ENCODE measurements at places on chromosomes 5 and 9.

DNA sequence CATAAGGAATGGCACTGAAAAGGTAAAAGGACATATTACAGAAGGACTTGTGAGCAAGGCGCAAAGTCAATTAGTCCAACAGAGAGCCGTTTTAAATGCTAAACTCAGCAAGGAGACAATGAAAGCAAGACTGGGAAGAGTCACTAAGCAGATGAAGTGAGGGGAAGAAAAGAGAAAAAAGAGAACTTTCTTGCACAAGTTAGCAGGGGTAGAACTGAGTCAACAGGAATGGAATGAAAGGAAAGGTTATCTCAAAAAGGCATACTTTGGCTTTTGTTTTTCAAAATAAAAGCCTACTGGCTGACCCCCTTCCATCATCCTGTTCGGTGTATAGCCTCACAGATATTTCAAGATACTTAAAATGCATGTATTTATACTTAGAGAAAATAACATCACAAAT is 75.0 kb downstream of the NR6A1 start:
- no peak for DNase-seq

DNA sequence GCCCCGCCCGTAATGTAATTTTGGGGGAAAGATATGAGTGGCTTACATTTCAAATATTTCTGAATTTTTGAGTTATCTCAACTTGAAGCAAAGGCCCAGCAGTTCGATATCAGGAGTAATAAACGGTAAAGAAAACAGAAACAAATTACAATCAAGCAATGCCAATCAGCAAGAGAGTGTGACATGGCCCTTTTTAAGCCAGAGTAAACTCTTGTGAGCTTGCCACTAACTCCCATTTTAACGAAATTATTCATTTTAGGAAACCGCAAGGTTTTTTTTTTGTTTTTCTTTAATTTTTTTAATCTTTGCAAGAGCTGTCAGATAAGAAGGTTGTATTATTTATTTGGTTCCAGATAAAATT is 17.6 kb upstream of the CDK7 start:
- no peak for DNase-seq

DNA sequence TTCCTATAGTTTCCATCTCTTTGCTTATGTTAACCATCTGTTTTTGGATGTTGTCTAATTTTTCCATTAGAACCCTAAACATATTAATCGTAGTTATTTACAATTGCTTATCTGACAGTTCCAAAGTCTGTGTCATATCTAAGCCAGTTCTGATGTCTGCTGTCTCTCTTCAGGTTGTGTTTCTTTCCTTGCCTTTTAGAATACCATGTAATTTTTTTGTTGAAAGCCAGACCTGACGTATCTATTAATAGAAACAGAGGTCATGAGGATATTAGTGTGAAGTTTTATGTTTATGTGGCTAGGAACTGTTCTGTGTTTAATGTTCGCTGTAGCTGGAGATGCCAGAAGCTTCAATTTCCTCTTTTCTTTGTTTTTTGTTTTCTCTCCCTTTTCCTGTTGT is 52.2 kb downstream of the ZNF618 start:
- DNase-seq, result no peak

- no peak for DNase-seq
These were observed 170.5 kb upstream of the SMIM23 start for GRCh38 chr5:171614971-171615653.

GRCh38 chr5:143562935-143563334 is 159.4 kb upstream of the NR3C1 start:
- DNase-seq, result no peak

- DNase-seq, result no peak
These were observed 212.9 kb downstream of the ARRDC3 start for GRCh38 chr5:91170266-91170665.

GRCh38 chr5:163534492-163535094 is 29.2 kb downstream of the MAT2B start:
- DNase-seq, result no peak

GRCh38 chr9:38020151-38021076 is 48.6 kb downstream of the SHB start:
- no peak for DNase-seq

DNA sequence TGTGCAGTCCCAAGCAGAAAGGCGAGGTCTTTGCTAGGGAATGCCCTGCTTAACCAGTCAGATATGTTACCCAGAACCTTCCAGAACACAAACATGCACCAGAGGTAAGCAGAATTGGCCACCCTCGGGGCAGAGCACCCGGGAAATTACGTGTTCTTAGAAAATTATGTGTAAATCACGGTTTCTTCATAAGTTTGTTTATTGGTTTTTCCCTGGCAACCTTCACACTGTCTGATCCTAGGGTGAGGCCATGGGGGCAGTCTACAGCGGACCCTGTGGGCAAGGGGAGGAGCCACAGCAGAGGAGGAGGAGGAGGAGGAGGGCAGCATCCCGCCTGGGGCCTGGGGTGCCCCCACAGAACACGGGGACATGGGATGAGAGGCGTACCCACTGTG is 31.4 kb downstream of the RXRA start:
- DNase-seq, result no peak

- DNase-seq, result no peak
These were observed 9.3 kb upstream of the WWC1 start for GRCh38 chr5:168282120-168282519.

DNA sequence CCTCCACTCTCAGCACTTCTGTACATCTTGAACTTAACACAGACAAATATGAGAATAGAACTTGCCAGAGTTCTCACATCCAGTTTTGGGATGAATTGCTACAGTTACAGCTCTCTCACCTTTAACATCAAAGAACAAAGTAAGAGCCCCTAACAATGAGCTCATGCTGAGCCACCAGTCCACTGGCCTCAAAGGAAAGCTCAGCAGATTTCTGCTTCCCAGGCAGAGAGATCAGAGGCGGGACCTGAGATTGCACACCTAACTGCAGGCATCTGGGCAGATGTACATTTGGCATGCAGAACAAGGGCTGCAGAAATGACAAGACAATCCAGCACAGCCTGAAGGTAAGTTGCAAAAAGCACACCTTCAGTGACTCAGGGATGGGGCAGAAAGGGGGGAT is 300.9 kb downstream of the MRPS30 start:
- no peak for DNase-seq

DNA sequence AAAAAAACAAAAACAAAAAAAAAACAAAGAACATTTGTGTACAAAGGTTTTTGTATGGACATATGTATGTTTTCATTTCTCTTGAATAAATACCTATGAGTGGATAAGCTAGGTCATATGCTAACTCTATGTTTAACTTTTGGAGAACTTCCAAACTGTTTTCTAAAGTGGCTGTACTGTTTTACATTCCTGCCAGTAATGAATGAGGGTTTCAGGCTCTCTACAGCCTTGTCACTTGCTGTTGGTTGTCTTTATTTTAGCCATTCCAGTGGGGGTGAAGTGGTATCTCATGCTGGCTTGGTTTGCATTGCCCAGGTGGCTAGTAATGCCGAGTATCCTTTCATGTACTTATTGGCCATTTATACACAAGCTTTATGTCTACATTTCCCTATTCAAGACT is 9.1 kb upstream of the TRIO start:
- no peak for DNase-seq

GRCh38 chr5:16693879-16694278 is 77.1 kb upstream of the RETREG1 start:
- DNase-seq, result no peak

- no peak for DNase-seq
These were observed 694.5 kb downstream of the TLE1 start for GRCh38 chr9:80994892-80995291.

DNA sequence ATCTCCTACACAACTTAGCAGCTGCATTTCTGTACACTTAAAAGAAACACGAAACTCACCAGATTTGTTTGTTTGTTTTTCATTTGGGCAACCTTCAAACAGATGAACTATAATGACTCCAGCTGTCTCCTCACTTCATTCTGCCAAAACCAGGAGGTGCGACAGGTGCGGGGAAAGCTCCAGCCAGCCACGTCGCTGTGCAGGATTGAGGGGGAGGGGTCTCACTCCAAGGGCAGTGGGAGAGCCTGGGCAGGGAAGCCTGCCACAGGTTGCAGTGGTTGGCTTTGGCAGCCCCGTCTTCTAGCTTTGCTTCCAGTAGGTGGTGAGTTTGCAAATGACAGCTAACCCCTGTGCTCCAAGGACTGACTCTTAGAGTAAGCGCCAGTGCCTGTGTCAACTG is 215.8 kb downstream of the CEMIP2 start:
- DNase-seq, result no peak

GRCh38 chr9:121445986-121446385 is 53.7 kb downstream of the GGTA1 start:
- no peak for DNase-seq

DNA sequence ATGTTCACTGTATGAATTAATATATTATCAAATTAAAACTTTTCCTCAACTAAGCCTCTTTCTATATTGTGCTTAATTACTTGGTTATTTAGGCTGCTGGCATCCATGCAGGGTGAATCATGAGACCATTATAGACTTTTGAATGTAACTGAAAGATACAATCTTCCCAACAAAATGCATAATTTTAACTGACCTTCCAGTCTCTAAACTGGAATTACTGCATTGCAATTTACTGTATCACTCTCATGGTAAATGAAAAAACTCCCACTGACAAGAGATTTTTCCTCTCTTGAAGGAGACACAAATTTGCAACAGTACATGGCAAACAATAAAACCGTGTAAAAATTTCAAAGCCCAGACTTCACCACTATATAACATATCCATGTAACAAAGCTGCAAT is 349.5 kb downstream of the DRD1 start:
- DNase-seq, result no peak

- no peak for DNase-seq
These were observed 138.7 kb downstream of the GABBR2 start for GRCh38 chr9:98570055-98570454.

DNA sequence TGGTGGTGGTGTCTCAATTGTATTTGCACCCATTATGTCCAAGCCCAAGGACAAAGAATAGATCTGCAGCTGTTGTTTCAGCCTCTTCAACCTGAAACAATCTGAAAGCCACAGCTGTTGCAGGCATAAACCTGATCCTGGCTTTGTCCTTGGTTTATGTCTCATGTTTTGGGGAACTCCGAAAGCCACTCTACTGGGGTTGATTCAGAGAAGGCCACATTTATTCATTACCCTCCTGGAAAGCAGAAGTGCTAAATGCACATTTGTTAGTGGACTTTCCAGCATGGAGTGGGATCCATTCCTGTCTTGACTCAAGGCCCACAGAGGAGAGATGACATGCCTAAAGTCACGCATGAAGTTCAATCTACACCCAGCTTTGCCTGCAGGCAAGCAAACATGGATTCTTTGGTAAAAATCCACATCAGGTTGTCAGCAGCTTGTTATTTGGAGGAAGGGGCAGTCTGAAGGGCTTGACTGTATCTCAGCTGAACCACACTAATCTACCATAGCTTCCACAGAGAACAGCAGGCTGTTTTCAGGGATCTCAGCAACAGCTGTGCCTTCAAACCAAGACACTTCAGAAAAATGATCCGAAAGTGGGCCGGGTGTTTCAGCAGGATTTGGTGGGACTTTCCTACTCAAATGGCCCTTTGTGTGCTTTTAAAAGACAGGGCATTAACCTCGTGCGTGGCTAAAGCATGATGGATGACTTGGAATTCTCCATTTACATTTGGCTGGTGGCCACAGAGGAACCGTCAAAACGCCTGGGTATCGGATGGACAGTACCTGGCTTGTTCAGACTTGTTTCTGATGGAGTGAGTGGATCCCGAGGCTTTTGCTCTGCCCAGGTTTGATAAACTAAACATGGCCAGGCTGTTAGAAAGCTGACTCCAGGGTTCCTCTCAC is 36.2 kb upstream of the ADAM19 start:
- no peak for DNase-seq

GRCh38 chr5:87190687-87191086 is 77.0 kb upstream of the RASA1 start:
- no peak for DNase-seq

GRCh38 chr9:83526901-83527300 is 11.3 kb downstream of the FRMD3 start:
- no peak for DNase-seq

GRCh38 chr5:16727755-16728325 is 111.0 kb upstream of the RETREG1 start:
- no peak for DNase-seq

DNA sequence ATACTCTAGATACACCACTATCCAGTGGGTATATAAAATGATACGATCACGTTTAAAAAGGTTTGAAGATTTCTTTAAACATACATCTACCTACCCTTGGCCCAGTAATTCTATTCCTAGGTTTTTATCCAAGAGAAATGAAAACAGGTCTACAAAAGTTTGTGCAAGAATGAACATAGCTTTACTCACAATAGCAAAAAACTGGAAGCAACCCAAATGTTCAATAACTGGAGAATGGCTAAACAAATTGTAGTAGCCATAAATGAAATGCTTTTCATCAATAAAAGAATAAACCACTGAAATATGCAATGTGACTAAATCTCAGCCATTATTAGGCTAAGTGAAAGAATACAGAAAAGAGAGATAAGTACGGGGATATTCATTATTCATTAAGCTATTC is 438.9 kb downstream of the ARHGEF28 start:
- no peak for DNase-seq

DNA sequence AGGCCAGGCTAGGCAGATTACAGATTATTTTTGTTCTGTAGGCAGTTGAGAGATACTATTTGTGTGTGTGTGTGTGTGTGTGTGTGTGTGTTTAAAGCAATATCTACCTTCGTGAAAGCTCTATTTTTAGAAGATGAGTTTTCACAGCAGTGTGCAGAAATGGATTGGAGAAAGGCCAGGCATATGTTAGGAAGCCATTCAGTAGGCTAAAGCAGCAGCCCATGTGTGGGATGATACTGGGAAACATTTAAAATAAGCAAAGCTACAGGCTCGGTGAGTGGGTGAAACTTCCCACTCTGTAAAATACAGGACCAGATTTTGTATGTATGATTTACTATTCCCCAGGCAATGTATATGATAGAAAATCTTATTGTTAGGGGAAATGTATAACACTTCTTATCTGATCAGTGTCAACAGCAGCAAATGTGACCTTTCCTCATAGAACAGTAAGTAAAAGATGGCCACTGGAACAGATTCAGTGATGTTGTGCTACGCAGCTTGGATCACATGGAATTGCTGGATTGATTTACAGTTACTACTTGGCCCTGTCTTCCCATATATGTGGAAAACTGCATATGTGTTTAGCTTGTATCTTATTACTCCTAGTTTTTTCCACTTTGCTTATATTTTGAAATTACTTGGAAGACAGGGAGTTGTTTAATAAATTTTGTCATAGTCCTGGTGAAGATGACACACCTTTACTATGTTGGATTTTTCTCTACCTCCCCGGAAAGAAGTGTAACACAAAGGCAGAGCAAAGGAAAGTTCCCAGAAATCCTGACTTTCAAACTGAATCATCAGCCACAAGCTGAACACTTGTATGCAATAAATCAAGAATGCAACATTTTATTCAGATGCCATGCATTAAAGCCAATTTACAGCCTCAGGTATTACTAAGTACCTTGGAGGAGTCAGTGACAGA is 1077.7 kb upstream of the SEMA6A start:
- no peak for DNase-seq

Measured in stimulated activated CD4-positive, alpha-beta T cell treated with anti-CD3 and anti-CD28 coated beads, Interleukin-1b, Interleukin-23, amount 100 ng/mL, for 24 hours (primary cell).